ENCODE measurements at places on chromosomes 5 and 9.

GRCh38 chr5:146706321-146706972 lies 172.1 kb downstream of the PPP2R2B start:
- no peak for DNase-seq

DNA sequence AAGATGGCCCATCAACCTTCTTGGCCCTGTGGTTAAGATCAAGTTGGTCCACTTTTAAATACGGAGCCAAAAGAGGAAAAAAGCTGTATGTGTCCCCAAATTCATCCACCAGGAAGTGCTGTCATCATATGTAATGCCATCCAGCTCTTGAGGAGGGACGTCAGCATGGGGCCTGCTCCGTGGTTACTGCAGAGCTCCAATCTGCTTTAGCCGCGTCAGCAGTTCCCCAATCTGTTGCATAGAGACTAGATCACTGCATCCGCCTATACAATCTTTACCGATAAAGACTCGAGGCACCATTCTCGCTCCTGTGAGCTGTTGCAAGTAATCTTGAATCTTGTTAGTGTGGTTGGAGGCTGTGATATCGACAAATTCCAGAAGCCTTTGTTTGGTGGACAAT lies 65.7 kb downstream of the GABRA6 start:
- DNase-seq = no peak

GRCh38 chr9:129319938-129320481 lies 141.9 kb upstream of the IER5L start:
- DNase-seq = no peak

DNA sequence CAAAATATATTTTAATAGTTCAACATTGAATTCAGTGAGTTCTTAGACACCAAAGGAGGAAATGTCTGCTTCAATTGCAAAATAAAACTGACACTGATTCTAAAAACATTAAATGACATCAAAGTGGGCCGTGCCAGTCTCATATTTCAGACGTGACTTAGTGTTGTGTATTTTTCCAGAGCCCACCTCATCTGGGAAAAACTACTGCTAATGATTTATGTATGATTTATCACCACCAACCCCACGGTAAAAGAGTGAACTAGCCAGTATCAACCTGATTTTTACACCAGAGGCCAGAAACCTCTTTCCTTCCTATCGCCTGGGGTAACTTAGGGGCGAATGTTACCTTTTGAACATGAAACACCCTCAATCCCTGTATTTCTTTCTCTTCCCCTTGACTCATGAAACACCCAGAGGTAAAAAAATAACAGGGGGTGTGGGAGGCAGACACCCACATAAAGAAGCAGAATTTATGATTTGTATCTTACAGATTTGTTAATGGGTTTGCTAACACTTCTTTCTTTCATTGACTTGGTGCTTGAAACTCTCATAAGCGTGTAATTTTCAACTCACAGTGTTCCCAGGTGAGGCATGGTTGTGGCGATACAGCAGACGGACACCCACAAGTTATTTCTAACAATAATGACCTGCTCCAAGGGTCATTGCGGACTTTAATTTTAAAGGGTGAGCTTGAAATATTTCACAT lies 56.4 kb upstream of the FANCC start:
- DNase-seq = no peak

GRCh38 chr9:90340421-90340820 lies 302.2 kb downstream of the DIRAS2 start:
- DNase-seq = no peak

DNA sequence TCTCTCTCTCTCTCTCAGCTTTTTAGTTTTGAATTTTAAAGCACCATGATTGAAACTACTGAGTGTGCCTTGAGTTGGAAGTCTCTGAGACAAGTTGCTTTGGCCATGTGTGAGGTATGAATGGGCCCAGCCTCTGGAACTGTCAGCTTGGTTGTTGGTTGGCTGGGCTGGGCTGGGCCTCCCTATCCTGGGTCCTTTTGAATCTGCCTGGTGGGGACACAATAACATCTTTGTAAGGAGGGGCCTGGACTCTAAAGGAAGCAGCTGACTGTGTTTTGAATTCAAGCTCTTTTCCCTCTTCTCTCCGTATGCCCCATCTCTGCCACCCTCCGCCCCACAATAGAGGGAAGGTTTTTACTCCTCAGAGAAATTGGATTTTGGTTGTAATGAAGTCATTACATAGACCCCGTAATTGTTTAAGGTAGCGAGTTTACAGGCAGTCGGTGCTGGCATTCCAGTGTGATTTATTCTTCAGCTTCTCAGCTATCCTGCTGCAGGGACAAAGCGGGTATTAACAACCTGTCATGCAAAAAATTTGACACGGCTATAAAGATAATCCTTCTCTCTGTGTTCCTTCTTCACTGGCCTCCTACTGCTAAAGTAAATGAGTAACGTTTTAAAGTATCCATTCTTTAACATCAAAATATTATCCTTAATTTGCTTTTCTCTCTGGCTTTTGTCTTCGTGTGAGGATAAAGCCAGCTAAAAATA lies 105.4 kb downstream of the DAPK1 start:
- no peak for DNase-seq

GRCh38 chr5:38557308-38557710 lies 863 bp upstream of the LIFR start:
- DNase-seq = no peak

- no peak for DNase-seq
These were observed 255.0 kb downstream of the BNC2 start for GRCh38 chr9:16615451-16615850.

DNA sequence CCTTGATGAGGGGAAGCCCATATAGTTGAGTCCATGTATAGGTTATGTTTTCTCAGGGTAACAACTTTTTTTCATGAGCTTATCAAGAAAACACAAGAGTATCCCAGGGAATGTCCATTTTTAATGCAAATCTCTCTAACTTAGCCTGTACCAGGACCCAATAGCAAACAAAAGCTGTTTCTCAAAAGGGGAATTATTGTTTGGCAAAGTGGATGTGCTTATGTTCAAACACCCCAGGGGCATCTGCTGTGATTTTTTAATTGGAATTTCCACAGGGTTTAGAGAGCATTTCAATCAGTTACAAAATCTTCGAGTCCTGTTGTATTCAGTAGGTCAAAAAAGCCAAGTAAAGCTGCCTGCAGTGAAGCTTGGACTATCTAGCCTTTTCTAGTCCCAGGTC lies 33.4 kb upstream of the CSNK1G3 start:
- no peak for DNase-seq

DNA sequence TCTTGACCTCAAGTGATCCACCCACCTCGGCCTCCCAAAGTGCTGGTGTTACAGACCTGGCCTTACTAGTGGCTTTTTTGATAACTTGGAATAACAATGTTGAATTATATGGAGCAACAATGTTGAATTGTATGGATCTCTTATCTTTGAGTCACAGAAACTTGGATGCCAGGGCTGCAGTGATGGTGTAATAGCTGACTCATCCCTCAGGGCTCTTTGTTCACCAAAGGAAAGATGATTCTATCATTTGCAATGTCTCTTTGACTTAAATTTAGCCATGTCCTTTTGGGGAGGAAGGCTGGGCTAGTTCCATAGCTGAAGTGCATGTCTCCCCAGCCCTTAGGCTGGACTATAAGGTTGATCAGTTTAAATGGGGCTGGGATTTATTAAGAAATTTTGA lies 172.3 kb downstream of the PDZD2 start:
- DNase-seq = no peak

GRCh38 chr9:3495855-3496254 lies 29.9 kb downstream of the RFX3 start:
- DNase-seq = no peak

- DNase-seq = no peak
These were observed 38.3 kb downstream of the PNPLA7 start for GRCh38 chr9:137511758-137512463.

DNA sequence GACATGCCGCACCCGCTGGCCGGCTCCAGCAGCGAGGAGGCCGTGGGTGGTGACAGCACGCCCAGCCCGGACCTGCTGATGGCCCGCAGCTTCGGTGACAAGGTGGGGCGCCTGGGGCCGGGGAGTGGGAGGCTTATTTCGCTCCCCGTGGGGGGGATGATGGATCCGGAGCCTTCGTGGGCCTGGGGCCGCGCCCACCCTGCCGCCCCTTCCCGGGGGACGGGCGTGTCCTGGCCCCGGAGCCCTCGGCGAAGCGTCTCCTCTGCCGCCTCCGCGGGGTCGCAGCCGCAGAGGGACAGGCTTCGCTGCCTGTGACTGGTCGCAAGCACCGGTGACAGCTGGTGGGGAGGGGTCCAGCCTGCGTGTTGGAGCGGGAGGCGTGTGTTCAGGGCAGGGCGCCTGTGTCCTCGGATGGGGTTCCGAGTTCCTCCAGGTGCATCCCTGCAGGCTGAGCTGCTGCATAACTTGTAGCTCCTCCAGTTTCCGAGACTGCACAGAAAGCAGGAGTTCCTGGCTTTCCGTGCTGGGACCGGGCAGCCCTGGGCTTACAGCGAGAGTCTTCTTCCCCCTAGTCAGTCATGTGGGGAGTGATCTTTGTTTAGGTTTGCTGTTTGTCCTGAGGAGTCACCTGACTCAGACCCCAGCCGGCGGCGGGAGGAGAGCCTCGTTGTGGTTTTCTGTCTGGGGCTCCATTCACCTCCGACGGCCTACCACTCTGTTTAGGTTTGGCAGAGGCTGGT lies 666 bp downstream of the SNX30 start:
- DNase-seq = peak; percentile 61

DNA sequence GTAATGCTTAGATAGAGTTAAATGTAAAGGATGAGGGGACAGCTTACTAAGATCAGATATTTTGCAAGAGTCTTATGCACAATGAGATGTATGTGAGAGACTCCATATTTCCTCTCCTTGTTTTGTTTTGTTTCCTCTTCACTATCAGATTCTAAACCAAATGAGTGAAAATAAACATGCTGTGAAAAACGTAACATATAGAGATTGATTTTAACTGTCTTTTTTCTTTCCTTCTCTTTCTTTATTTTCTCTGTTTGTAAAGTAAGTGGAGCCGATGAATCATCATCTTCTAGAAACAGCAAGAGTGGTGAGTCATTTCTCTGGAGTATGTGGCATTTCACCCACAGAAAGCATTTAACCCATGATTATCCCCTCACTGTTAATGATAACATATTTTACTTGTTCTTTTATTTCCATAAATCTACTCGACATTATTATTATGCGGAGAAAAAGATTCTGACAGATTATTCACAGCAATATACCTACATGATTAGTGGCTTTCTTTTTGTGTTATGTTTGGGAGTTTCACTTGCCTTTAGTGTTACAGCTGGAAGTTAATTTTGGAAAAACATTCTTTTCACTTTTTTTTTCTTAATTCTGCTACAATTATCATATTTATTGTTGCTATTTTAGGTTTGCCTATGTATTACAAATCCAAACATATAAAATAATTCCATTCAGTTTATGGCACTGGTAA lies 2.1 kb upstream of the ANXA1 start:
- DNase-seq = peak; percentile 2

DNA sequence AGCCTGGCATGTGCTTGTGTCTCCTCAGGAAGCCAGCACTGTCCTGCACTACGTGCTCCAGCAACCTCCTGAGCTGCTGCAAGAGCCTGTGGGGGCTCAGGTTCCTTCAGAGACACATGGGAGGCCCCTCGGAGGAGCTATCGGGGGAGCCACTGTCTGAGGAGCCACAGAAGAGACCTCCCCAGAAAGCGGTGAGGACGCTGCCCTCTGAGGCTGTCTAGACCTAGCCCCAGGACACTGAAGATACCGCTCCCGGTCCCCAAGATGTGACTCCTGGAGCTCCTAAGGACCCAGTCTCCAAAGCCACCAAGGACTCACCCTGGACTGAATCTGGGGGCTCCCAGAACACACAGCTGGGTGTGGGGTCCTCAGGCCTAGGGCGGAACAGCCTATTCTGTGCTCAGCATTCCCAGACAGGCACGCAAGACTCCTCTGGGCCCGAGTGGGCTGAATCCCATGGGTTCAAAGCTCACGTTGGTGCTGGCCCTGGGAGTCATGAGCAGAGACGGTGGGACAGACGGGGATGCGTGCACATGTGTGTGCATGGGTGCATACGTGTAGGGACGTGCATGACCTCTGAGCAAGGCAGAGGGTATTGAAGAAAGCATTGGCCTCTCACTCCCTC lies 50.0 kb downstream of the HRH2 start:
- DNase-seq = no peak

DNA sequence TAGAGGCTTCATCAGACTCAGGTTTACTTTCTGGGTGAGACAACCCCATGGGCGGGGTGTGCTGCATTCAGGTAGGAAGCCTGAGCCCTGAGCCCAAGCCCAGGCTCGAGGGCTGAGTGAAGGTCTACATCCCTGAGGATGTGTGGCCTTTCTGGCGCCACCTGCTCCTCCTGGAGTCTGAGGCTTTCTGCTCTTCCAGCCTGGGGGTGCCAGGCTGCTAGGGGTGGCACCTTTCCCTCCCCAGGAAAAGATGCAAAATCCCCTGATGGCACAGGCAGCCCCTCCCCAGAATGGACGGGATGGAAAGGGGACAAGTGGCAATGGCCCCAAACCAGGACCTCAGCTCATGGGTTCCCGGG lies 44.4 kb upstream of the PRRC2B start:
- DNase-seq = no peak

GRCh38 chr5:76838481-76839261 lies 11.1 kb upstream of the S100Z start:
- DNase-seq = no peak

DNA sequence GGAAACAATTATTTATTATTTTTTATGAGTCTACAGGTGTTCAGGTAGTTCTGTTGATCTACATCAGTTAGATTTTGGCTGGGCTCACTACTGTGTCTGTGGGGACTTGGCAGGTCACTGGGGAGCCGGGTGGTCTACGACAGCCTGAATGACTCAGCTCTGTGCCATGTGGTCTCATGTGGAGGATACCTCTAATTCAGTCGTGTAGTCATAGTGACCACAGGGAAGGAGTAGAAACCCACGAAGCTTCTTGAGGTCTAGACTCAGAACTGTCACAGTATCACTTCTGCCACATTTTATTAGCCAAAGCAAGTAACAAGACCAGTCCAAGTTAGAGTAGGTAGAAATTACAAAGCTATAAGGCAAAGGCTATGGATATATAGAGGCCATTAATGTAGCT lies 64.7 kb upstream of the GRAMD2B start:
- no peak for DNase-seq

DNA sequence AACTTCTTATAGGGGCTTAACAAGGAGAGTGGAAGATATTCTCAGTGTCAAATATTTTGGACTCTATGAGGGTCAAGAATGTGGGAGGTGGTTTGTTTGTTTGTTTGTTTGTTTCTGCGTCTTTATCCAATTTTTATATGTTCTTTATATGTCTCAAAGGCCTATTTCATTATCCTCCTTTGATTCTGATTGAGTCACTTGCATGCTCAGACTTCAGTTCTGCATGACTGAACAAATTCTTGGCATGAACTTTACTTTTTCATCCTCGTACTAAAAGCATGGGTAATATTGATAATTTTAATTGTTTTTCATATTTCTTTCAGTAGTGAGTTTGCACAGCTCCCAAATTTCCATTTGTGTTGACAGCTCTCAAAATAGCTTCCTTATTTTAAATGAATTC lies 19.2 kb upstream of the ERBIN start:
- DNase-seq = no peak

Measured in GM12891 (cell line).